Stimulated activated CD4-positive, alpha-beta T cell treated with anti-CD3 and anti-CD28 coated beads, Interleukin-12 subunit alpha, Interleukin-12 subunit beta, amount 100 ng/mL, for 4 hours (primary cell): ENCODE measurements at places on chromosomes 12 and 14.

GRCh38 chr14:50831726-50832168 lies 785 bp upstream of the NIN start:
- DNase-seq: no peak

DNA sequence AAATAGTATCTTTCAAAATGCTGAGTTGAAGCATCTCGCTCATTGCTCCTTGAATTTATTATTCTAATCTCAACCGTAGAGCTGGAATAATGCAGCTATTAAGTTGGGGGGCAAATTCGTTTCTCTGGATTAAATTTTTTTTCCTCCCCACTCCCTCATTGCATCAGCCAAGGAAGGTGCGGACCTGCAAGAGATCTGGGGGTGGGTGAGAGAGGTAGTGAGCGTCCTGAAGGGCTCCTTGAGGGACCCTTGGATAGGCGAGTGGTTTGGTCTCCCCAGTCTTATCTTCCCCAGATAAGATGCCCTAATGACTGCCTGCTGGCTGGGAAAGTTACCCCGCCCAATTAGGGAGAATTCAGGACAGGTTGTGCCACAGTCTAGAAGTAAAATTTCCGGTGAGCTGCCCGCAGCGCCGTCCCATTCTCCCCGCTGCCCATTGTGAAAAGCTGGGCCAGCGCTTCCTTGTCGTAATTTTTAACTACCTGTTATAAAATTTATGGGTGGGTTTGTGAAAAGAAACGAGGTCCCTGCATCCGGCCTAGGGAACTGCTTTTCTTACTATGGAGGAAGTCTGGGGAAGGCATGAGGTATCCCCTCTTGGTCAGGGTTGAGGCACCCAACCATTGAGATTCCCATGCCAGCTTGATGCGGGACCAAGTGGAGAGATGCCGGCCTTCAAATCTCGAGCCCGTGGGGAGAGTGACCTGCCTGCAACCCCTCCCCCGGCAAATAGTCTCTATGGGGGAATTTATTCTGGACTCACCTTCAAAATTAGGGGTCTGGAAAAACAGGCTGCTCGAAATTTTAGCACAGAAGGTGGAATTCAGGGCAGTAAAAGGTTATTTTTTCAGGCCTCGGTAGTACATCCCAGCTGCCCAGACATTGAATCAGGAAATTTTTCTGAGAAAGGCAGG lies 6.5 kb downstream of the HOXC8 start:
- no peak for DNase-seq

DNA sequence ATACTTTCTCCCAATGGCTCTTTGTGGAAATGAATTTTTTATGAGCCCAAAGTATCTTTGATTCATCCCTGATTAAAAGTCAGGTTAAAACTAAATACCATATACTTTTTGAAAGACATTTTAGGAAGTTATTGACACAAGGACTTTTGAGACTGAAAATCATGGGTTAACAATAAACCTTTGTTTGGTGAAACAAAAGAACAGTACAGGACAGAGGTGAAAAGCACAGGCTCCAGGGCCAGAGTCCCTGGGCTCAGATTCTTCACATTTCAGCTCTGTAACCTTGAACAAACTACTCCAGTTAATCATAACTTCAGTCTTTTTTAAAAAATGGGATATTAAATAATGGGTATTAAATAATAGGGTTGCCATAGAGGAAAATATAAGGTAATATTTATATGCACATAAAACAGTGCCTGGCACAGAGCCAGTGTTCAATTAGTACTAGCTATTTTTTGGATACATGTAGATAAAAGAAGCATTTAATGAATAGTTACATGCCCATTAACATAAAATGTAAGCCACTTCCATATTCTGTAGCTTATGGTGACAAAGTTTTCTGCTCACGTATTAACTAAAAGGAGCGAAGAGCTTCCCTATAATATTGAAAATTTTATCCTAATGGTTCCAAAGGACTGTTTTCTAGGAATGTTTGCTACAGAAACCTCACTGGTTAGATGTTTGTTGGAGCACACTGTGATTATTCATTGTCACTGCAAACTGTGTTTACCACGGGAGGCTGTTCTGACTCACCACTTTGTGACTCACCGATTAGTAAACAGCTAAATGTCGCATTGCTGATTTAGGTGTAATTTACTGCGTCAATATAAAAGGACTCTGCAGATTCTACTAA lies 255.4 kb downstream of the DAD1 start:
- DNase-seq: no peak

DNA sequence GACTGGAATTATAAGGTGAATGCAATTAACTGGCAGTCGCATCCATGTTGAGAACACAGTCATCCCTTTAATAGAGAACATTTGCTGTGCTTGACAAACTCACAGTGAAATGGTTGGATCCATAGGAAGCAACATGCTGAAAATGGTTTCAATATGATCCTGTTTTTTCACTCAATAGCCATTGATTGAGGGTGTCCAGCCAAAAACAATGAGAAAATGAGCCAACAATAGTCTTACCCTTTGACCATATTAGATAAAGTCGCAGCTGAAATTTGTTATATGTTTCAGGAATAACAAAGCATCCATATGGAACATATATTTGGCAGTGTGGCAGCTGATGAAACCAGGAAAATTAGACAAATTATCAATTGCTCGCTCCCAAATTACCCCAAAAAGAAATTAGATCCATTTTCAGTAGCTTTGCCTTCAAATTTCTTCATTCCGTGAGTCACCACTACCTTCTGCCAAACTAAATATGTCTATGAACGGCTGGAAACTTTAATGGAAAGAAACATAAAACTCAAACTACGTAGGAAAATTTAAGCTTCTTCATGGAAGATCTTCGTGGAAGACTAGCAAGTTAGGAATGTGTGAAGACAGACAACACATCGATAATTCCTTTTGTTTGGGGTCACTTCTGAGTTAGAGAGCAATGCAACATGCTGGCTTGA lies 17.4 kb downstream of the IGF1 start:
- DNase-seq: no peak

DNA sequence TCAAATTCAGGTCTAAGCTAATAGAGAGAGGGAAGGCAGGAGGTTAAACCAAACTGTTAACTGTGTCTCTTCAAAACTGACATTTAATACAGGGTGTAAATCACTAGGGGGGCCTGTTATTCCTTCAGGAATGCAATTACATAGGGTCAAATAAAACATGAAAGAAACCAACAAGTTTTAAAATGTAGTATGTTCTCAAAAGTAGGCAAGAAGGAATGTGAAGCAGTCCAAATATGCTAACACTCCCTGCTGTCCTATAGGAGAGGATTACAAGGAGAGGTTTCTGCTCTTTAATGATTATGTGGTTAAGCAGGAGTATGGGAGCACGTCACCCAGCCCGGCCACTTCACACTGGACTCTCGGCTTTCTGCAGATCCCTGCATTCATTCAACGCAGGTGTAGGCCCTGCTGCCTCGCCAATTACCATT lies 42.5 kb upstream of the BMP4 start:
- DNase-seq: no peak

- no peak for DNase-seq
These were observed 57.0 kb downstream of the NCOR2 start for GRCh38 chr12:124510301-124510970.

- DNase-seq: no peak
These were observed 105.2 kb upstream of the RESF1 start for GRCh38 chr12:31853977-31854376.
